ENCODE measurements at places on chromosomes 12 and 14.

DNA sequence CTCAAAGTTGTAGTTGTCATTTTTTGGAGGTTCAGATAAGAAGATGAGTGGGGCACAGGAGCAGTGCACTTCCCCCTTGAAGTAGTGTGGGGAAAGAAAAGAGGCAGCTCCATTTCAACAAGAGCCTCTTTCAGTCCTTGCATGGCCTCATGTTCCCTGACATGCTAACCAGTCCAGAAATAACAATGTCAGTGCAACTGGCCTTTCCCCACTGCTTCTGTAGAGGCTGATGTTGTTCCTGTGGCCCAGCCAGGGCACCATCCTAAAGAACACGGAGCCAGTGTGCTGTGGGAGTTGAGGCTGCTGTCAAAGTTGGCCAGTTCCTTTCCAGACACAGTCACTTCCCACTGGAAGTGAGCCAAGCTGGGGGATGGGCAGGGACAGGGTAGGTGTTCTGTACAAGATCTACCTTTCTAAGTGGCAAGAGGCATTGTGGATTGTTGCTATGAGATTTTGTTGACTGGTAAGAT lies 77.7 kb upstream of the SLC38A2 start:
- DNase-seq = no peak

GRCh38 chr14:58072288-58073071 lies 79.5 kb downstream of the ARMH4 start:
- peak; percentile 51 for DNase-seq

DNA sequence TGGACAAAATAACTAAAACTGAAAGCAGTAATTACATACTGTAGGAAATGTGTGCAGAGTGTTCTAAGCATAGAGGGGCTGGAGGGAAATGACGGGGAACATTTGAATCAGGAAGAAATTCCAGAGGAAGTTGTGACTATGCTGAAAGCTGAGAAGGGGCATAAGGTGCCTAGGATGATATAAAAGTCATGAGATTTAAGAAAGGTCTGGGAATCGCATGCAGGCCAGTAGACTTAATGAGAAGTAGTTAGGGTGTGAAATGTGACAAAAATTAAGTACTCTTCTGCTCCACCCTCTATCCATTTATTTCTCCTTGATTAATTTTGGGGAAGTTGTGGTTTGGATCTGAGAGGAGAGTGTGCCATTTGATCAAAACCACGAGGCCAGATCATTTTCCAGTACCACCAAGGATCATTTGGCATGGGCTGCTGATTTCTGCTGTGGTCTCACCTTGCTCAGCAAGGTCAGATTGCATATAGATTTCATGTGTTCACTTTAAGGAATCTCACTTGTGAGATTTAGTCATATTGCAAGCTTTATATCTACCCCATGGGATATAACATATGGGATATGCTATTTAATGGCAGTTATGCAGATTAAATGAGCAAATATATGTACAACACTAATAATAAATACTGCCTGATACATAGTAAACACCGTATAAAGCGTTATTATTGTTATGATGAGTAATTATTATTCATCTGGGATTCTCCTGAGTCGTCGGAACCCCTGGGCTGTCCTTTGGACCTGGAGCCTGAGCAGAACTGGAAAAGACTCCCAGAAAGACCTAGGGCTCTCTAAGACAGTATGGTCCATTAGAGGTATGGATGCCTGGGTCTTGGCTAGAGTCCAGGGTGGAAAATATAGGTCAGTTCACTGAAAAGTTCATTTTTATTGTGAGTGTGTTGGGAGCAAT lies 72.3 kb downstream of the SRGAP1 start:
- no peak for DNase-seq

GRCh38 chr14:63438065-63438757 lies 105.0 kb downstream of the PPP2R5E start:
- DNase-seq = peak; percentile 28

DNA sequence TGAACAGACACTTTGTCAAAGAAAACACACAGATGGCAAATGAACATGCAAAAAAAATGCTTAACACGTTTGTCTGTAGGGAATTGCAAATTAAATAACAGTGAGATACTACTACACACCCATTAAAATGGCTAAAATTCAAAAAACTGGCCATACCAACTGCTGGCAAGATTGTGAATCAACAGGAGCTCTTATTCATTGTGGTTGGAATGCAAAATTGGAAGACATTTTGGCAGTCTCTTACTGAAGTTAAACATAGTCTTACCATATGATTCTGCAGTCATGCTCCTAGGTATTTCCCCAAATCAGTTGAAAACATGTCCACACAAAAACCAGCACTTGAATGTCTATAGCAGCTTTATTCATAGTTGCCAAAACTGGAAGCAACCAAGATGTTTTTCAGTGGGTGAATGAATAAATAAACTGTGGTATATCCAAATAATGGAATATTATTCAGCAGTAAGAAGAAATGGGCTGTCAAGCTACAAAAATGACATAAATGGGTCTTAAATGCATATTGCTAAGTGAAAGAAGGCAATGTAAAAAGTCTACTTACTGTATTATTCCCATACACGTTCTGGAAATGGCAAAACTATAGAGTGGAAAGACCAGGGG lies 91.4 kb downstream of the PLEKHA5 start:
- peak; percentile 31 for DNase-seq

GRCh38 chr12:20631711-20632110 lies 63.4 kb upstream of the SLCO1C1 start:
- DNase-seq = no peak

GRCh38 chr12:82931349-82932116 lies 244.8 kb downstream of the TMTC2 start:
- no peak for DNase-seq

GRCh38 chr14:67240168-67240932 lies 885 bp upstream of the PALS1 start:
- DNase-seq = no peak

DNA sequence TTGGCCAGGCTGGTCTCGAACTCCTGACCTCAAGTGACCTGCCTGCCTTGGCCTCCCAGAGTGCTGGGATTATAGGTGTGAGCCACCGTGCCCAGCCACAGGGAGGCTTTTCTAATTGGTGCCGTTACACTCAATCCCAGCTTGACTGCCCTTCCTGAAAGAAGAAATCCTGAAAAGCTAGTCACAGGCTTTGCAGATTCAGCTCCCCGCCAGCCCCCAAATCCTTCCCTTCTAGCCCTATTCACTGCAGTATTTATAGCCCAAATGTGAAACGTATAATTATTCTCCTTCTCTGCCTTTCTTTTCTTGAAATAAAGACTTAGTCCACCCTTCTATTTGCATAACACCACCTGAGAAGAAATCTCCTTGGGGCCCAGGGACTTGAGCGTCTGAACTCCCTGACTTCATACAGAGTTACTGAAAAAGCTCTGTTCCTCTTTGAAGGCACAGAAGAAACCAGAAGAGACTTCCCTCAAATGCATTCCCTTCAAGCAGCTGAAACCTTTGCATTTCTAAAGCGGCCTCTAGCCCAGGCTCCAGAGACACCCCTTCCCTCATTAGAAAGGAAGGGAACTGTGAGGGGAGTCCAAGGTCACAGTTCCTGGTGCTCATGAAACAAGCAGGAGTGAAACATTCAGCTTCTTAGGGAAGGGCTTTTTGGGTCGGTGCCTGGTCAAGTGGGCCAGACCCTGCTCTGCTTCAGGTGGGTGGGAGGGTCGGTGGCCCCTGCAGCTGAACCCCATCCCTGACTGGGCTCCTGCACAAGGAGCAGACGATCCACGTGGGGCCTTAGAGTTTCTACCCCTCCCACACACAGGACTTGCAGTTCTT lies 42.3 kb upstream of the BATF start:
- DNase-seq = no peak

DNA sequence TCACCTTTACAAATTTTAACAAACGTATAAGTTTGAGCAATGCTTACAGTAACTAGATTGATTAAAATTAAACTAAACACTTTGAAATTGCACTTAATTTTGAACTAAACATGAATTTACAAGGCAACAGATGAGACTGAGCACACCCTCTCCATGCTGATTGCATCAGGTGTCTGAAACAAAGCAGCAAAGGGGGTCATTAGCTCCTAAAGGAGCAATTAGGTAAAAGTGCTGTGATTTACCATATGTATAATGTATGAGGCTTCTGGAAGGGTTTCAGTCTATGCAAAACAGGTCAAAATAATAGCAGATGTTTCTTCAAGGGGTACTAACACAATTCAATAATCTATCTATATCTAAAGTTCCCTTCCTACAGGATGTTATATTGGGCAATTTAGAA lies 98.8 kb upstream of the LMNTD1 start:
- DNase-seq = no peak

DNA sequence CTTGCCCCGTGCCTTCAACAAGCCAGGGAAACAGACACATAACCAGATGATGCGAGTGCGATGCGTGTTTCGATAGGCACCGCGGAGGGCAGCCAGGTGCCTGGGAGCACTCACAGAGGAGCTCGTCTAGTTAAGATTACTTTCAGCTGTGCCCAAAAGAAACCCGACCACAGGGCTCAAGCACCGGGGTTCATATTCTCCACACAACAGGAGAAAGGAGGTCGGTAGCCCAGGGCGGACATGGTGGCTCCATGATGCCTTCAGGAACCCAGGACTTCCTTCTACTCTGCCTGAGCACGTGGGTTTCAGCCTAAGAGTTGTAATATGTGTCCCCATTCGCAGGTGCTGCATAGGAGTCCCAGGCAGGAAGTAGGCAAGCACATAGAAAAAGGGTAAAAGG lies 53.7 kb upstream of the DDX11 start:
- DNase-seq = no peak

DNA sequence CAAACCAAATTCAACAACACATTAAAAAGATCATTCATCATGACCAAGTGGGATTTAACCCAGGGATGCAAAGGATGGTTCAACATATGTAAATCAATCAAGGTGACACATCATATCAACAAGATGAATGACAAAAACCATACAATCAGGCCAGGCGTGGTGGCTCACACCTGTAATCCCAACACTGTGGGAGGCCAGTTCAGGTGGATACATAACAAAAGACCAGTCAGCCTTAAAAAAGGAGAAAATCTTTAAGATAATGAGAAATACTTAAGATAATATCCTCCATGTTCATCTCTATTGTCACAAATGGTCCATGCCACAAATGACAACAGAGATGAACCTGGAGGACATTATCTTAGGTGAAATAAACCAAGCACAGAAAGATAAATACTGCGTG lies 12.4 kb downstream of the L2HGDH start:
- no peak for DNase-seq

- DNase-seq = no peak
Measured at GRCh38 chr14:86404425-86404824, 874.5 kb downstream of the FLRT2 start.

GRCh38 chr12:55847033-55847432 lies 4.3 kb upstream of the MMP19 start:
- no peak for DNase-seq

DNA sequence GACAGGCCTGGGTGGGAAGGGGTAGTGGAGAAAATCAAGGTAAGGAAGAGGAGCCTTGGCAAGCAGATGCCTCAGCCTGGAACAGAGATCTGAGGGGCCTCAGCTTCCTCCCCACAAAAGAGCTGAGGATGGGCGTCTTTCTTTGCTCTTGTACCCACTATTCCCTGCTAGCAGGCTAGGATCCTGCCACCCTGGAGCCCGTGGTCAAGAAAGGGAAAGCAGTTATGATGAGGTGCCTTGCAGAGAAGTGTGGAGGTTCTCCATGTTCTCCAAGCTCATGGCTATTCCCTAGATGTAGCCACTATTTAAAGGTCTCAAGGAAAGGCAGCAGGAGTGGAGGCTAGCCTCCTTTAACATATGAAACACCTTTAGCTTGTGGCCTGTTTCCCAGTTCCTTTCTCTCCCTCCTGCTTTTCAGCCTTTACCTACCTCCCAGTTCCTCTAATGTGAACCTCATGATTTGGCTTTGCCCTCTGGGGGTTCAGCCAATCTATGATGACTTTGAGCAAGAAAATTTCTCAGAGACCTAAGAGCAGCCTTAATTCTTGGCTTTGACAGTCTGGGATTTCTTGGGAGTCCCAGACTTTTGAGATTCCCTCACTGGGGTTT lies 1.1 kb downstream of the IKZF4 start:
- no peak for DNase-seq

DNA sequence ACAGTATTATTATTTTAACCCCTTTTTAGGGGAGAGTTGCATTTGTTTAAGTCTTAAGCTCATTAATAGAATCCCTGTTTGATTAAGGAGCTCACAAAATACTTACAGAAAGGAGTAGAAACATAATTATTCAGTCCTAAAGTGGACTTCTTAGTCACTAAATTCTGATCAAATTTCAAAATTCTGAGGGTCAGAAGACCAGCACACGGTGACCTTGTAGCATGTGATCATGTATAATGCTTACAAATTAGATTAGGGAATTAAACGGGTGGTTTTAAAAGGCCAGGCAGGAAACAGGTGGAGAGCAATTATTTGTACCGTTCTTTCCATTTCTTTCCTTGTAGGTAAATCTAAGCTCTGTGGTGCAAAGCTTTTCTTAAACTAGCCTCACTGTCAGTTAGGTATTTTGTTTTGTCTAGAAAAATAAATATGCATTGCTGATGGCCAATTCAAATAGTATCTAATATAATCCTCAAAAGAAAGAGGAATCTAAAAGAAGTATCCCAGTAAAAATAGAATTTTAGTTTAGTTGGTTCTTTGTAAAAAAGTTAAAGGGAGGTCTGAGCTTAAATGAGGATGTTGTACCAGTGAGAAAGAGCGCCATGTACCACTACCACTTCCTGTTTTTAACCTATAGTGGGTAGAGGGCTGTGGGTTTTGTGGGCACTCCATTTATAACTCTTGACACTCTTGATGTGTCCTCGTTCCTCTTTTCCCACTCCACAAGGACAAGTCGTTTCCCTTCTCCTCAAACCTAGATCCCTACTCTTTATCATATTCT lies 51.1 kb downstream of the SLC38A1 start:
- DNase-seq = no peak

- DNase-seq = peak; percentile 55
Measured at GRCh38 chr12:124774462-124775167, 89.0 kb downstream of the SCARB1 start.

DNA sequence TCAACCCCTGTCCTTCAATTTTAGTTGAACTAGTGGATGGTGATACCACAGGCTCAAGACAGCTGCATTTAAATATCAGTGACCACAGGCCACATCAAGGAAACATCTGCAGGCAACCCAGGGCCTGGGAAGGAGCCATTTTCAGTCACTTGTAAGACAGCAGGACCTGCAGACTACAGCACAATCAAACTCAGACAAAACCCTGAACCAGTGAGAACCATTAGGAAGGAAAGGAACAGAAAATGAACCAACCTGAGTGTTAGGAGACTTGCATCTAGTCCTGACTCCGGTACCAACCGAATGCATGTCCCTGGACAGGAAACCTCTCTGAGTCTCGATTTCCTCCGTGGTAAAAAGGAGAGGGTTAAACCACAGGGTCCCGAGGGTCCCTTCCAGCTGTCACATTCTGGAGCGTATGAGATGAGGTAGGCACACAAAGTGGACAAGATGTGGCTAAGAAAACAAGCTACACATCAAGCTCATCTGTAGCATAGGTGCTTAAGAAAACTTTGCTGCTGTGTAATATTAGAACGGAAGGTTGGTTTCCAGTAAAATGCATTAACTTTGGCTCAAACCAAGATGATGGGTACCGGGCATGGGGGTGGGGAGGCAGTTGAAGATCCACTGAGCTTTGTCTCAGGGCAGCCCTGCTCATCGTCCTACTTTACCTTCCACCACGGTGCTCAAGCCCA lies 1.6 kb upstream of the CDKN1B start:
- DNase-seq = no peak

All from NCI-H446 (cell line).